ENCODE measurements at places on chromosomes 13 and 19.
A peak's percentile ranks its signal among the peaks of the same experiment; 100 is the strongest.

DNA sequence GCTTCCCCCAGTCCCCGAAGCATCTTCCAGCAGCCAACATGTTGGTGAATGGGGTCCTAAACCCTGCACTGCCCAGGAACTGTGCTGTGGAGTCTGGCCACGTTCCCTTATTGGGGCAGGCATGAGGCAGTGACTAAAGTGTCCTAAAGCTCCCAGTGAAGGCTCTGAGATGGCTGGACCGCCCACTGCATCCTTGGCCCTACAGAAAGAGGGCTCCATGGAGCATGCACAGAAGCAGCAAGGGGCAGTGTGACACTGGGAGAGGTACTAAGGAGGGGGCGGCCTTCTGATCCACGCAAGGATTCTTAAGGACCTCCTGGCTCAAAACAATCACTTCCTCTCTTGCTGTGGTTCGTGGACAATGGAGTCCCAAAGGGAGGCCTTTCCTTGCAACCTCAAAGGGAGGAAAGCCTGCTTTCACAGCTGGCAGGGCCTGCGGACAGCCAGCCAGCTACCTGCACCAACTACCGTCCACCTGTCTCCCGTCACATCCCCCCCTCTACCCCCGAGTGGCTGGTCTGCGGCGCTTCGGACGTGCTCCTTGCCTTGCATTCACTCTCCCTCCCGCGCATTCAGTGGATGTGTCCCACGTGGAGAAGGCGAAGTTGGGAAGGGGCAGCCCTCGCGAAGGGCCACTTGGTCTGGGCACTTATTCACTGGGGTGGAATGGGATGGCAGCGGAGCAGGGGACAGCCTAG is 63.9 kb upstream of the STARD13 start:
- no peak for DNase-seq

DNA sequence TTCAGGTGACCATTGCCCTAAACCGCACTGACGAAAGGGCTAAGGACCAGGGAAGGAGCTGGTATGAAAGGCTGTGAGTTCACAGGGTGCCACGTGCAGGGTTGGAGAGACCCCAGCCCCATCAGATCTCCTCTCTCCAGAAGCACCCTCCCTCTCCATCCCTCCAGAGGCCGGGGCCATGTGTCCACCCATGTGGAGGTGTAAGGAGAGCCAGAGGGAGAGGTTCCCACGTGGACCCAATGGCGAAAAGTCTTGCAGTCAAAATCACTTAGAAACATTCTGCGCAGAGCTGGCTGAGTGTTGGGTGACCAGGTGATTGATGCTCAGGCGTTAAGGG is 168.3 kb downstream of the COL4A1 start:
- DNase-seq, result no peak

DNA sequence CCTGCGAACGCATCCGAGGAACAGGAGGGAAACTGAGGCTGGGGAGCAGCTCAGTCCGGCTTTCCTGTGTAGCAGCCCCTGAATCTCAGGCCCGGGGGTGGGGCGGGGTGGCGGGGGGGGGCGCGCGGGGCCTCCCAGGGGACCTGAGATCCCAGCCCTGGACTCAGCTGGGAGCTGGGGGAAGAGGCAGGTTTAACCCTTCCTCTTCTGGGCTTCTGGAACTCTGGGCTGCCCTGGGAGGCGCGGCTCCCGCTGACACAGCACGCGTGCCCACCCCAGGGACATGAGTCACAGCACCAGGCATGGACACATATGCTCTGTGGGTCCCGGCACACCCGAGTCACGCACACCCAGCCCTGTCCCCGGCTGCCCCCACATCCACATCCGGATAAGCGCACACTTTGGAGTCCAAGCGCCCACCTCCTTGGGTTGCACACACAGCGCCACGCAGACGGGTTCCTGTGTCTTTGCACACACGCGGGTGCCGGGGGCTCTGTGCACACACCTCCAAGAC is 3.5 kb upstream of the CIRBP start:
- peak; percentile 67 for DNase-seq

GRCh38 chr13:32427852-32428580 is at the start of gene N4BP2L1:
Gene N4BP2L1, minus strand, starts transcription at chr13:32428130. Its CDS starts 48 bp downstream, at chr13:32428082.
- peak; percentile 31 for DNase-seq

DNA sequence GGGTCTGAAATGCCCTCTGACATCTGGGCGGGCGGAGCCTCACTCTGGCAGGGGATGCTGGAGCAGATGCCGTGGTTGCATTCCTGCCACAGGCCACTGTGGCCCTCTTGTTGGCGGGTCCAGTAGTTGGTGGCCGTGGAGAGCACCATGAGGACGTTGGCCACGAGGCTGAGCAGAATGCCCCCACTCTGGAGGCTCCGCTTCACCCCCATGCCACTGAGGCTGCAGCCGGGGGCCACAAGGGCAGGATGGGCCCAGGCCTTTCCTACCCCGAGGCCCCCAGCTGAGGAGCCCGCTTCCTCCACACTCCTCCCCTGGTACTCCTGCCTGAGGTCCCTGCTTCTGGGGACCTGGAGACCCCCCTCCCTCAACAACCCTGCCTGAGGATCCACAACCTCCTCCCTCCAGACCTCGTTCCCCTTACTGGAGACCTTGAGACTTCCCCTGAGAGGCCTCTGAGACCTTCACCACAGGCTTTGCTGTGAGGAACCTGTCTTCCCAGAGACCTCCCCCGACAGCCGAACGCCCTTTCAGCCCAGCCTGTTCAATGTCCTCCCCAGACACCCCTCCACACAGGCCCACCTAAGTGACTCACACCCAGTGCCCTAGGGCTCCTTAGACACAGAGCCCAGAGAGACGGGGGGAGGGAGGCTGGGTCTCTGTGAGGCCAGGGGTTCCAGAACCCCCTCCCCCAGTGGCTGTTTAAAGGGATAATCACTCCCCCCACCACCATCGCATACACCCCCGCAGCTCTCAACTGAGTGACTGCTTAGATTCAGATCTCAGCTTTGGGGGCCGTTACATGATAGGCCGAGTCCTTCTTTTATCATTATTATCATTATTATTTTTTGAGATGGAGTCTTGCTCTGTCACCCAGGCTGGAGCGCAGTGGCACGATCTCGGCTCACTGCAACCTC is at the start of gene CLDND2:
Gene CLDND2 (minus strand): TSS at position 638 of the 917 bp plus-strand sequence. CDS start 426 bp downstream, at position 212.
- DNase-seq, result no peak

DNA sequence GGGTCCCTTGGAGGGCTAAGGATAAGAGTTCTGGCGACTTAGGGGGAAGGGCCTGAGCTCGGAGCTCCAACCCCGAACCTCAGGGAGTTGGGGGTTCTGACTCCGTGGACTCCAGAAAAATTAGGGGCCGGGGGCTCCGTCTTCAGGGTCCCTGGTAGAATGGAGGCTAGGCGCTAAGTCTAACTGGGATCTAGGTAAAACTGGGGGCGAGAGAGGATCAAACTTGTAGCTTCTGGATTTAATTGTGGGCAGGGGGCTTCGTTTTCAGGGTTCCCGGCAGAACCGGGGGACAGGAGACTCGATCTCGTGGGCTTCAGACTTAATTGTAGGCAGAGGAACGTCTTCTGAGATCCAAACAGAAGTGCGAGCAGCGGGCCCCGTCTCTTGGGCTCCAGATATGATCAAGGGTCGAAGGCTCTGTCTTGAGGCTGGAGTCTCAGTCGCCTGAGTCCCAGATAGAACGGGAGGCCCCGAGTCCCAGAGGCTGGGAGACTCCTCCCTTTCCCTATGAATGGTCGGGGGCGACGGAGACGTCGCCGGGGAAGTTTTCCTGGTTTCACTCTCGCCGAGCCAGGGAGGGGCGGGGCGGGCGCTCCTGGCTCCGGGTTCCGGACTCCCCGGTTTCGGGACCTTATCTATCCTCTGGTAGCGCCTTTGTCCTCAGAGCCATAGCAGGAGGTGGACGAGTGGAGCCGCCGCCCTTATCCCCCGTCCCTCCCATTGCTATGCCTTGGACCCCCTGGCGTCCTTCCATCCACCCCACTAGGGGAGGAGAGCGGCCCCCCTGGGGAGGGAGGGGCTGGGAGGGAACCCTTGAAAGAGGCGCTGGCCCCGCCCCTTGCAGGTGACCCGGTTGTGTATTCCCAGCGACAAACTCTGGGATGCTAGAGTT is 1.3 kb downstream of the NECTIN2 start:
- peak; percentile 86 for DNase-seq

DNA sequence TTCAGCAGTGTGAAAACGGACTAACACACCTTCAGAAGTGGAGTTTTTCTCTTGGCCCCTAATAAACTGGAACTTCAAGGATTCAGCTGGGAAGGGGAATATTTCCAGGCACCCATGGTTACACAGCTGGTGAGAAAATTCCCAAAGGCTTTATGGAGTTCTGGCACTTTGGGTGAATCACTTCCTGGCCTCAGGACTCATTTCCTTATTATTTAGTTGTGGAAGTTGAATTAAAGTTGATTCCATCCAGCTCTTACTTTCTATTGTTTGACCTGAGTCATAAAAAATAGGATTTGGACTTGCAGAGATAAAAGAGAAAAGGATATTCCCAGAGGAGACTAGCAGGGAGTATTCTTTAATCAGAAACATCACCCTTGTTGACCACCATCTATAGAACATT is 882.1 kb downstream of the UQCRFS1 start:
- no peak for DNase-seq

DNA sequence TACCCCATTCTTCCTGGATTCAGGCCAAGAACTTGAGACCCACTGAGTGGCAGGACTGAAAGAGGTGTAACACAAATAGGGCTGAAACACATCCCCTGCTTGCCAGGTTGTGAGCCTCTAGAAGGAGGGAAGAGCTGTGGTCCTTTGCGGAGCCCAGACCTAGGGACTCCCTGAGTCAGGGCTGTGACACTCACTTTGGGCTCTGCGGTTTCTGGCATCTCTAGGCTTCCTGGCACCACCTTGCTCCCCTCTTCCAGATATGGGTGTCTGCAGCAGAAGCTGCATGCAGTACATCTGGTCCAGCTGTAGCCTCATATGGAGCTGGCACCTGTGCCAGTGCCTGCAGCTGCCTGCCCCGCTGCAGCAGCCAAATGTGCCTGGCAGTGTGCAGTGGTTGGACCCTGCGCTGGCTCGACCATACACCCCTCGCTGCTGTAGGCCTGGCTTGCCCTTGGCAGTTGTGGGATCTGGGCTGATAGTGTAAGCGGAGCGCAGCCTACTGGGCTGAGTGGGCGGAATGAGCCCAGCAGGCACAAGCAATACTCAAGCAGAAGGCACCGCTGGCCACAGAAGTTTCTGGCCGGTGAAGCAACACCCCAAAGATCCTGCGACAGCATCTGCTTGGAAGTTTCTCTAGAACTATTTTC is 290.4 kb downstream of the SLITRK6 start:
- peak; percentile 60 for DNase-seq

GRCh38 chr13:44435142-44435918 is 61.7 kb downstream of the SERP2 start:
- peak; percentile 97 for DNase-seq

- DNase-seq, result peak; percentile 82
Observed at GRCh38 chr19:49157445-49158224, at the start of gene TRPM4. Gene TRPM4, plus strand, starts transcription at chr19:49157792. Its CDS starts 75 bp downstream, at chr19:49157867.

- DNase-seq, result peak; percentile 80
Observed at GRCh38 chr13:90485436-90485835, 862.1 kb upstream of the MIR17HG start.

GRCh38 chr13:22000191-22000590 is 329.3 kb downstream of the FGF9 start:
- no peak for DNase-seq

DNA sequence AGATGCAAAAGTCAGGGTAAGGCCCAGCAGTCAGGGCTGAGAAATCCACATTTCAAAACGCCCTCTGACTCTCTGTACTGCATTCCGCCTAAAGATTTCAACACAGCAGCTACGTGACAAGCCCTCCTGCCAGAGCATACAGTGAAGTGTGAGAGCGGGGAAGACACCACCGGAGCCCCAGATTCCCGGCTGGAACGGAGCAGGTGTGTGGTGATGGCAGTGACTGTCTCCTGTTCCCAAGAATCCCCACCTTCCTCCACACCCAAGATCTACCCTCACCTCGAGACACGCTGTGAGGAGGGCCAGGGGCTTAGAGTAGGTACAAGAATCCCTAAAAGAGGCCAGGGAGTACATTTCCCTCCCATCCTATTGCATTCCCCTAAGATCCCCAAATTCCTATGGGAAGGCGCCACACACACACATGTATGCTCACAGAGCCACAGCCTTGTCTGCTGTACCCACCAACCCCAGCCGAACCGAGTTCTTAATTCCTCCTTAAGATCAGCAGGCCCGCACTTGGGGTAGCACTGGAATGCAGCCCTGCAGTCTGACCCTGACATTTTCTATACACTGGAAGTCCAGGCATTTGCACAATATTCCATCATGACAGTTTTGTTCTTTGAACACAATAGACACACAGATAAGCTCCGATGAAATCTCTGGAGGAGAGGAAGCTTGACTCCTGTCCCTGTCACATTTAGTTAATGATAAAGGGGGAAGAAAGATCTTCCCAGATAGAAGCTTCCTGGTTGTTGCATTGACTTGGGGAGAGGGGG is 102.9 kb downstream of the FOXO1 start:
- no peak for DNase-seq

- DNase-seq, result no peak
Observed at GRCh38 chr19:10419200-10419645, 1.1 kb upstream of the PDE4A start.

- DNase-seq, result peak; percentile 16
Observed at GRCh38 chr13:43831088-43831487, 44.3 kb upstream of the ENOX1 start.

- DNase-seq, result no peak
Observed at GRCh38 chr19:27774827-27775226, 1438.1 kb downstream of the UQCRFS1 start.

GRCh38 chr19:44499559-44499958 is 763 bp downstream of the ZNF180 start:
- DNase-seq, result no peak

DNA sequence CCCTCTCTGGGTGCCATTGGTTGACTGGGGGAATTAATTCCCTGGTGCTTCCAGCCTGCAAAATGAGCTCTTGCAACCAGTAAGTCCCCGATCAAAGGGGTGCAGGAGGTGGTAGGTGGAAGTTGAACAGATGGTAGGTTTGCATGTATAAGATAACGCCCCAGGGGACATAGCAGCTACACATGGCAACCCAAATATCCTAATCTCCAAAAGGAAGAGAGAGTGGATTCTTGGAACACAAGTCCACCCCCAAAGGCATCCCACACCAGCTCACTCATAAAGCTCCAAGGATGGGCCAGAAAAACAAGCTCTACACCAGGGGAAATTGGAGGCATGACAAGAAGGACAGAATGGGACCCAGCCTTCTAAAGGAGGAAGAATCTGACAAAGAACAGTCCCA is 4.8 kb downstream of the CD209 start:
- DNase-seq, result no peak

DNA sequence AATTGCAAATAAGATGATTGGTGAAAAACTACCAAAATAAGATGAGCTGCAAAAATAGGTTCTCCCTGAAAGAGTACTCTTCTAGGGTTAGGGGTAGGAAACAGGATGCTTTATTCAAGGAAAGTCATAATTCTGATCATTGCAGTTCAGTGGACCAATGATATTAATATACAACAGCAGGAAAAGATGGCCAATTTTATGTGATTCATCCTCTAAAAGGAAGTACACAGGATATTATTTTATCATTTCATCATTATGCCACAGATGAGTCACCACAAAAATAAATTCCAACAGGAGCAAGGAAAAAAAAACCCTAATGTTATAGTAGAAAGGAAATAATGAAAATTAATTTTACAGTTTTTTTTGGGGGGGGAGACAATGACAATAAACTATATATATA is 205.0 kb downstream of the NALCN start:
- peak; percentile 58 for DNase-seq

DNA sequence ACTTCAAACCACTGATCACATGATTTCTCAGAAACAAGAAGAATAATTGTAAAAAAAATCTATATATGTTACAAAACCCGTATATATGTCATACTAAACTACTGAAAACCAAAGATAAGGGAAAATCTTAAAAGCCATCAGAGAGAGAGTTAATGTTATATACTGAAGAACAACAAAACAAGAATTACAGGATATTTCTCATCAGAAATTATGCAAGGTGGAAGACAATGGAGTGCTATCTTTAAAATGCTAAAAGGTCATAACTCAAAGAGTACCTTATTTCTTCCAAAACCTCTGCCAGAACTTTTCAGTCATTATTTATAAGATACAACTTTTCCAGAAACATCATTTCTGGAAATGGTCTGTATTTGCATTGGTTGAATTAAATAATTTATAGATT is 256.8 kb downstream of the RBM26 start:
- DNase-seq, result no peak
